ENCODE measurements at places on chromosomes 3 and 15.

GRCh38 chr15:49620199-49620598, 419 bp downstream of the FAM227B start:
- no peak for DNase-seq

- no peak for DNase-seq
These were observed 126.7 kb upstream of the NR2E3 start for GRCh38 chr15:71683411-71684274.

DNA sequence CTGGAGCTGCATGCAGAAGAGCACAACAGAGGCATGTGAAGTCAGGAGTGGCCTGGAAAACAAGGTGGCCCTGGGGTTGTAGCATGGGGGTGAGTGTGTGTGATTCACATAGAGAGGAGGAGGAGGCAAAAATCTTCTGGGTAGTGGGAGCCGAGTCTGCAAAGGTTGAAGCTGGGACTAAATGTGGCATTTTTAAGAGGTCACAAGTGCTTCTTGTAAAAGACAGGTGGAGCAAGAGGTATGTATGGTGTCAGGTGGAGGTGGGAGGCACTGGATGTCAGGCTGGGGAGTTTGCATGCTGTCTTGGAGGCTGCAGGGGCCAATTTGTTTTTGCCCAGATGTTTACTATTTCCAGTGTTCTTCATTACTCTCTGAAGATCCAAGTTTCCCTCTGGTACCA, 42.4 kb downstream of the C3orf20 start:
- DNase-seq, result no peak

- no peak for DNase-seq
These were observed 13.2 kb upstream of the SLC2A2 start for GRCh38 chr3:171039674-171040073.

DNA sequence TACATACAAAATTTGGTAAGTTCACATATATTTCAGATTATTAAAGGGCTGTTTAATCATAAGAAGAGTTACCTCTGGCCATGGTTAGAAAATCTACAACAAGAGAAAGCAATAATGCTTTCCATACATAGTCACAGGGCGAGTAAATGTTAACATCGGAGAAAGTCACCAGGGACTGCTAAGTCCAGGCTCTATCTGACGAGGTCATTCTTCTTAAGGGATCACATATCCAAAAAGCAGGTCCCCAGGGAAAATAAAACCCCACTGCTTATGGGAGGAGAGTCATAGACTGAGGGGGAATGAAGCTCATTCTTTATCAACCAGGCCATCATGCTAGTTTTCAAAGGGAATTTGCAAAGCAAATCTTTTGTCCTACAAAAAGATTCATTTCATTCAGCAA, 3.1 kb downstream of the PCYT1A start:
- no peak for DNase-seq

- DNase-seq, result no peak
These were observed 86.9 kb downstream of the PEX5L start for GRCh38 chr3:179949869-179950268.

DNA sequence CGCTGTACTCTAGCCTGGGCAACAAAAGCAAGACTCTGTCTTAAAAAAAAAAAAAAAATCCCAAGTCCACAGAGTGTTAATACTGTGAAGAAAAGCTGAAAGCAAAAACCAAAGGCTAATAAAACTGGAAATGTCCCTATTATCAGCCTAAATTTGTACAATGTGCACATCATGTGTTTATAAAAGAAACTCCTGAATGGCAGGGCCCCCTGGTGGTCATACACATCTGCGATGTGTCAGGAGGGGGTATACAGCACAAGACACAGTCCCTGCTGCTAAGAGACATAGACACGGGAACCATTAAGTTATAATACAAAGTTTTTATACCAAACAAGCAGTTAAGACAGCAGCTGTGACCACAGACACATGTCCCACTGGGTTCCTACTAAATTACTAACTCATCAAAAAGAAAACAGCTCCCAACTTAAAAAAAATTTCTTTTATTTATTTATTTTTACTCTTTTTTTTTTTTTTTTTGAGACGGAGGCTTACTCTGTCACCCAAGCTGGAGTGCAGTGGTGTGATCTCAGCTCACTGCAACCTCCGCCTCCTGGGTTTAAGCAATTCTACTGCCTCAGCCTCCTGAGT, 31.0 kb downstream of the IDH2 start:
- peak; percentile 44 for DNase-seq

DNA sequence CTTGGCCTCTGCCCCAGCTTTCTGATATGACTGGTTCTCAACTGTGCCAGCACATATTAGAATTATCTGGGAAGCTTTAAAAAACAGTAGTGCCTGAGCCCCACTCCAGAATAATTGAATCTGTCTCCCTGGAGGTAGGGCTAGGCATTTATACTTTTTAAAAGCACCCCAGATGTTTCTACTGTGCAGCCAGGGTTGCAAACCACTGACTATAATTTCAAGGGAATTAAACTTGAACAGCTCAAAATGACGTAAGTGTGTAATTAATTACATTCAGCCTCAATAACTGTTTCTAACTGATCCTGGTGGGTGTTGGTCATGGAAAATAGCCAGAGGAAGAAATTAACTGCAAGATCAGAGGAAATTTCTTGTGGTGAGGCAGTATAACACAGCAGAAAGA, 4.4 kb upstream of the IRAK2 start:
- DNase-seq, result no peak

DNA sequence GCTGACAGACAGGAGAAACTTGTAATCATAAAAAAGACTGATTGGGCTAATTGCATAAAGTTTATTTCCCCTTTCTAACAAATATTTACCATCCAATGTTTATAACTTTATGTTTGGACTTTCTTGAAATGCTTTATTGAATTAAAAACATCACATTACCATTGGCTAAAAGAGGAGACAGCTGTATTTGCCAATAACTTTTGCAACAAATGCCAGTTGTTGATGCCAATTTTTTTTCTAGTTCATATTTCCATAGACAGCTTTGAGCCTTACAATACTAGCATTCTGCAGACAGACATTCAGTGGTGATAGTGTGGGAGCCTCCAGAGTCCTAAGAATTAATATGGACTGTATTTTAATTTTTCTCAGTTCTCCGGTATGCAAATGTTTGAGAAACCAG, 198.4 kb downstream of the ADAMTS17 start:
- no peak for DNase-seq

- DNase-seq, result no peak
These were observed 253.9 kb downstream of the CACNA2D3 start for GRCh38 chr3:54376142-54376807.

GRCh38 chr15:98614681-98615080, 33.7 kb upstream of the IGF1R start:
- no peak for DNase-seq

GRCh38 chr3:57544181-57545125, at the start of gene DNAH12:
Gene DNAH12 (minus strand): TSS chr3:57544344. CDS start chr3:57542870, 1,474 bp downstream.
- no peak for DNase-seq

GRCh38 chr15:57797110-57797509, 90.6 kb downstream of the POLR2M start:
- DNase-seq, result no peak

DNA sequence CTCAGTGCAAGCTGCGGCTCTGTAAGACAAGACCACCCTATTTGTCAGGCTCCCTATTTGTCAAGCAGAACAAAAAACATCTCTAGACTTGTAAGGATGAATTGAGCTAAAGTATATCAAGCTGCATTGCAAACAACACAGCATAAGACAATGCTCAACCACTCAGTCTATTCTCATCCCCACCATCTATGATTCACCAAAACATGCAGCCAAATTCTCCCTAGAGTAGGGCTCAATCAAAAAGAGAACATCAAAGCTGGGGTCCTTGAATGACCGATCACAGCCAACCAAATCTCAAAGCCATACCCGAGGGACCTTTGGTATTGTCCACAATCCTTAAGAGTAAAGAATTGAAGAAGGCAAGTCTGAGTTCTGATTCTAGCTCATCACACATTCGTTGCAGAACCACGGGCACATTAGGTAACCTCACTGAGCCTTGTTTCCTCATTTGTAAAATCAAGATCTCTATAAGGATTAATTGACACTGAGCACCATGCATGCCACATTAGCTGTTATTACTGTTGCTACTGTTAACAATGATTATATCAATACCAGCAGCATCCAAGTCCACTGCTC, 31.2 kb downstream of the RFTN1 start:
- no peak for DNase-seq

DNA sequence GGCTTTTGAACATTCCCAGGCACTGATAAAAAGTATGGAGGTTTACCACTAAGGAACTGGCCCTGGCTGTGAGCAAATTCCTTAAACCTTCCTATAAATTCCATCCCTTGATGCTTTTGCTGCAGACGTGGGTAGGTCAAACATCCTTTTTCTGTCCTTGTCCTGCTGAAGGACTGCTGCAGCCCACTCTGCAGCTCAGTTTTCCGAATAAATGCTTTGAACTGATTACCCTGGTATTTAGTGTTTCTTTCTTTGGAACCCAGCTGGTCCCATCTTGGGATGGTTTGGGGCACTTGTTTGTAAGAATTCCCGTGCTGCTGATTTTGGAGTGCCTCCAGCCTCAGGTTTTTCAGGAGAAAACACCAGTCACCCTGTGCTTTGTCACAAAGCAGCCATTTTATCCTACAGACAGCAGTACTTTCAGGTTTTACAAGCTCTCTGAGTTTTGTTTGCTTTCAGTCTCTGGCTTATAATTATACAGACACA, 815.9 kb downstream of the VGLL3 start:
- DNase-seq, result no peak

DNA sequence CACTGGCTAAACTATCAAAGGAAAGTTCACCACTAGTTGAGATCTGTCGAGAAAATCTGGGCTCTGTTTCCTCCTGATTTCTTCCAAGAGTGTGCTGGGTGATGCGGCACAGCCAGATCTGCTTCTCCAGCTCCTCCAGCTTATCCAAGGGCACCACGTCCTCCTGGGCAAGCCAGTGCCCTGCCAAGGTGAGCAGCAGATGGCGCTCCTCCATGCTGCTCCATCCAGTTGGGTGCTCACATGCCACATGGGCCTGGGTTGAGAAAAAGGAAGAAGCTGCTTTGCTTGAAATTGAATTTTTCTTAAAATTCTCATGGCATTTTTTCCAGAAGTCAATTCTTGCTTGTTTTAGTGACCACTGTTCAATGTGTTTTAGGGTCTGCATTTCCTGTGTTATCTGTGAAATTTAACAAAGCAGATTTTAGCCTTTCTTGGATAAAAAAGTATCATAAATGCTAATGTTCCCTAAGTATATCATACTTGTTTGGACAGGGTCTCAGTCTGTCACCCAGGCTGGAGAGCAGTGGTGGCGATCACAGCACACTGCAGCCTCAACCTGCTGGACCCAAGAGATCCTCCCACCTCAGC, 47.3 kb downstream of the EIF3J start:
- DNase-seq, result no peak

GRCh38 chr3:139338405-139338804, 5.4 kb upstream of the MRPS22 start:
- DNase-seq, result no peak

DNA sequence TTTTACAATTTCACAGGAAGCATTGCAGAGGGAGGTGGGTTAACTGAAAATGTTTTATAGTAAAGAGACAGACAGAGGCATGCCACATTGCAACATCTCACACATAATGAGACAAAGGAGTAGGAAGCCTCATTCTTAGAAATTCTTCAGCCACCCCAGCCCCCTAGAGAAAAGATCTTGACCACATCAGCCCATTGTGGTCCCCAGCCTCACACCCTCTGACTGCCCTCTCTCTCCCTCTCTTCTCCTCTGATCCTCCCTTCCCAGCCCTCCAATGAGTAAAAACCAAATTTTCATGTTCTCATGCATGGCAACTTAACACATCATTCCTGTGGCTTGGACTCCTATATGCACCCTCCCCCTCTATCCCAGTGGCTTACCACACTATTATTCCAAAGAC, 174.1 kb downstream of the UACA start:
- no peak for DNase-seq

- DNase-seq, result peak; percentile 70
These were observed 31.0 kb downstream of the GRIP2 start for GRCh38 chr3:14508966-14509795.

GRCh38 chr15:77076323-77076915, 5.5 kb upstream of the TSPAN3 start:
- DNase-seq, result no peak
